ENCODE measurements at places on chromosomes 16 and 17.

- no peak for DNase-seq
These were observed 5.3 kb downstream of the RNF166 start for GRCh38 chr16:88700636-88701482.

- no peak for DNase-seq
These were observed 18.3 kb upstream of the CCL5 start for GRCh38 chr17:35898283-35899070.

DNA sequence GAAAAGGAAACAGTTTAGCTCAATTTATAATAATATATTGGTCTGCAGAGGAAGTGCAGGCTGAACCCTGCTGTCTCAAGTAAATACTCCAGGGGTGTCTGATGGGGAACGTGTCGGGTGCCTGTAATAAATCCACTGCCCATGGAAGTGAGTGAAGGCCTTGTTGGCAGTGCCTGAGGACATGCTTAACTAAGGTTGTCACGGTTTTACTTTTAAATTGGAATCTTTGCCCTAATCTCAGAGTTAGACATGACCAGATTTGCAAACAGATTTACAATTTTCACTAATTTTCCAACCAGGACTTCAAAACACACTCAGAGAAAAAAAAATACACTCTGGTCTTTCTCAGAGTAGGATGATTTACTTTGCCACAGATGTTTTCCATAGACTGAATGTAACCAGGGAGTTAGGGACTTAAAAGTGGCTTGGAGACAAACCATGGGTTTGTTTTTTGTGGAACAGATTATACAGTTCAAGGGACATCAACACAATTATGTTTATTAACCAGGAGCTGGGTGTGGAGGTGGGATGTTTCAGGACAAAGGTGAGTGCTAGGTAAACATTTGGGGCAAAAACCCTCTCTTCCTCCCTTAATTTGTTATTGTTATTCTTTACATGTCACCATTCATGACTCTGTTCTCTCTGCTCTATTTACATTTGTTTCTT lies 144.5 kb downstream of the FTO start:
- DNase-seq: no peak

DNA sequence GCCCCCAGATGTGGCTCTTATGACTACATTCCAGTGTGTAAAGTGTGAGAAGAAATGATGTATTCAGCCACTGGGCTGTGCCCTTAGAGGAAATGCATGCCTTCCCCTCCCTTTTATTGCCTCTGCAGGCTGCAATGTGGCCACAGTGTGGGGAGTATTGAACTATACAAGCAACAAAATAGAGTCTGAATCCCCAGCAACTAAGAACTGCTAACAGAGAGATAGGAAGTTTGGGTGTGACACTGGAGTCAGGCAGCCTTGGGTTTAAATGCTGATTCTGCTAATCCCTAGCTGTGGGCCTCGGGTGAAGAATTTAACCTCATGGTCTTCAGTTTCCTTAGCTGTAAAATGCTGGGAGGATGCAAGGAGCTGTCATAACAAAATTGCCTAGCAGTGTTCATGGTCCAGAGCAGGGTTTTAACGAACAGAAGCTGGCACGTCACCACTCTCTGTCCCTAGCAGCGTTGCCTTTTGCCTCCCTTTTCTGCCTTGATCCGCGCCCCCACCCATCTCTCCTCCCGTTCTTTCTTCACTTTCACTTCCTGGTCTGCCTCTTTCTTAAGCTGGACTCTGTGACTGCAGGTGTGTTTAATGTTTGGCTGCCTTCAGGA lies 50.3 kb downstream of the KPNA2 start:
- DNase-seq: no peak

- DNase-seq: no peak
These were observed 6.9 kb downstream of the RARA start for GRCh38 chr17:40315678-40316570.

- DNase-seq: no peak
These were observed at the start of gene ADAP2 for GRCh38 chr17:30921544-30922196. ADAP2 (plus strand) TSS chr17:30921945; CDS start chr17:30922015, 70 bp downstream.

DNA sequence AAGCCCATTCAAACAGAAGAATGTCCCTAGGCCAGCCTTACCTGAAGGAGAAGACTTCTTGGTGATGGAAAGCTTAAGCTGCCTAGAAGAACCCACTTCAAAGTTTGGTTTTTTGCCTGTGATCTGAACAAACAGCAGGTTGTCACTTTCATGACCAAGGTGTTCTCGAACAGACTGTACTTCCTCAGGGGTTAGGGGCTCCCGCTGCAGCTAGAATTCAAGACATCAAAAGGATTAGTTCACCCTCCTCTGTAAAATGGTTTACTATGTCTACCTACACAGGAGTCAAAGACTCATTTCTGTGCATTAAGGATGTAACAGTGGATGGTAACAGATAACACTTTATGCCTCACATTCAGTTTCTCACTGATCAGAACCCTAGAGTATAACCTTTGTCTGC lies 13.2 kb downstream of the CIAPIN1 start:
- DNase-seq: no peak

DNA sequence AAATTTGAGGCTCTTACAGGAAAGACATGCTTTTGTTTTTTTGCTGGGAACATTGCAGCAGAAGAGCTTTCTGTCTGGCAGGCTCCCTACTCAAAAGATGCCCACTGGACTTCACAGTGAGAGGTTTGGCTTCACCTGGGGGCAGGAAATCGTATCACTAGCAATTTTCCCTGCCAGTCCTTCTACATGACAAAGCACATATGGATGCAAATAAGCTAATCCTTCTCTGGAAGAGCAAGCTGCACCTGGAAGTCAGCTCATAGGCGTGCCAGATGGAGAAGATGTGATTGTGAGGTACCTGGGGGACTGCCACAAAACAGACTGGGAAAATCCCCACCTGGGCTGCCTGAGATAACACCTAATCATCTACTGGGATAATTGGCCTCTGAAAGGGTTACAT lies 195.0 kb upstream of the CPHXL start:
- no peak for DNase-seq

GRCh38 chr16:56871172-56871593 lies 6.2 kb downstream of the SLC12A3 start:
- no peak for DNase-seq

DNA sequence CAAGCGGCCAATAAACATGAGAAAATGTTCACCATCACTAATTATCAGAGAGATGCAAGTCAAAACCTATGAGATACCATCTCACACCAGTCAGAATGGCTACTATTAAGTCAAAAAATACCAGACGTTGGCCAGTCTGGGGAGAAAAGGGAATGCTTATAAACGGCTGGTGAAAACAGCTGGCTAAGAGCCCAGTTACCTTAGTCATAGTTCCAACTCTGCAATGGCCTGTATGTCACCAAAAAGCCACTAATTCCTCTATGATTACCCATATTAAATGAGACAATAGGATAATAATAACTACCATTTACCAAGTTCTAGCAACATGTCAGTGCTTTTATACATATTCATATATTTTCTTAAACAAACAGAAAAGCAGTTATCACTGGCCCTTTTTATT lies 42.9 kb upstream of the CDRT4 start:
- no peak for DNase-seq

DNA sequence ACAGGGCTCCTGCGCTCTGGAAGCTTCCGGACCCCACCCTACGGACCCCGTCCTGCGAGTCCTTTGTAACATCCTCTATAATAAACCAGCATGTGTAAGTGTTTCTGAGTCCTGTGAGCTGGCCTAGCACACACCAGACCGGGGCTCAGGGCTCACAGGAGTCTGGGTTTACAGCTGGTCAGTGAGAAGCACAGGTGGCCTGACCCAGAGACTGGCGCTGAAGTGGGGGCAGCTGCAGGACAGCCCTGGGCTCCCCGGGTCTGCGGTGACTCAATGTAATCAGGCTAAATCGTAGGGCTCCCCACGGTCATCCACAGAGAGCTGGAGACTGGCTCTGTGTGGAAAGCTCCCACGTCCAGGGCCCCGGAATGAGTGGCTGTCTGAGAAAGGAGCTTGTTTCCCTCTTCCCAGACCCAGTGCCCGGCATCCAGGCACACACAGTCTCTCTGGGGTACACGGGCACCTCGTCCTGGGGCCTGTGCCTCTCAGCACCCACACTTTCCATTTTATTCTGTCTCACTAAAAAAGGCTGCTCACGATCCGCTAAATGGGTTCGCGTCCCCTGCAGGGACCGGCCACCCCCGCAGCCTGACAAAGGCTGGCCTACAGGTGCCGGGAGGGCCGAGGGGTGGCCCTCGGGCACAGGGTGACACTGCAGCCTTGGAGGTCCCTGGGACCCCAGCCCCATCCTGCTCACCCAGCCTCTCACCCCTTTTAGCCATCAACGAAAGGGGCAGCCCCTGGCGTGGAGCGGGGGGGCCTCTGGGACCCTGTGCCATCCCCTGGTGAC lies 18.9 kb upstream of the CBFA2T3 start:
- no peak for DNase-seq

- no peak for DNase-seq
These were observed 9.2 kb downstream of the C17orf67 start for GRCh38 chr17:56824503-56824902.

DNA sequence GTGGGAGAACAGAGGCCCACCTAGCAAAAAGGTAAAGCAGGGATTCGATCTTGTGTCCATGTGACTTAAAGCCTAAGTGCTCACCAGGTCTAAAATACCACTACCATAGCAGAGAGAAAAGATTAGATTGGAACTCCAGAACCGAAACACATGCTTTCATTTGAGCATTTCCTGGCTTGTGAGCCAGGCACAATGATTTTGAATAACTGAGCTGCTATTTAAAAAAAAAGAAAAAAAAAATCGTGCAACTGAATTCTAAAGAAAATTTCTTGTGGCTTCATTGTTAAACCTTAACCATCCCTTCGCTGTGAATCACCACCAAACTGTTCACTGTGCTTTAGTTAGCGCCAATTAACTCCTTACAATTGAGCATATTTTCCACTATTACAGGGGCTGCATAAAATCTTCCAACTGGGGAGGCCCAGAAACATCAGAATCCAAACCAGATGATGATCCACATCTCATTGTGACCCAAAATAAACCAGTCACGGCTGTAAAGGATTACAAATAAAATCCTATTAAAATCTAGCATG lies 366.4 kb upstream of the ERCC4 start:
- DNase-seq: no peak

DNA sequence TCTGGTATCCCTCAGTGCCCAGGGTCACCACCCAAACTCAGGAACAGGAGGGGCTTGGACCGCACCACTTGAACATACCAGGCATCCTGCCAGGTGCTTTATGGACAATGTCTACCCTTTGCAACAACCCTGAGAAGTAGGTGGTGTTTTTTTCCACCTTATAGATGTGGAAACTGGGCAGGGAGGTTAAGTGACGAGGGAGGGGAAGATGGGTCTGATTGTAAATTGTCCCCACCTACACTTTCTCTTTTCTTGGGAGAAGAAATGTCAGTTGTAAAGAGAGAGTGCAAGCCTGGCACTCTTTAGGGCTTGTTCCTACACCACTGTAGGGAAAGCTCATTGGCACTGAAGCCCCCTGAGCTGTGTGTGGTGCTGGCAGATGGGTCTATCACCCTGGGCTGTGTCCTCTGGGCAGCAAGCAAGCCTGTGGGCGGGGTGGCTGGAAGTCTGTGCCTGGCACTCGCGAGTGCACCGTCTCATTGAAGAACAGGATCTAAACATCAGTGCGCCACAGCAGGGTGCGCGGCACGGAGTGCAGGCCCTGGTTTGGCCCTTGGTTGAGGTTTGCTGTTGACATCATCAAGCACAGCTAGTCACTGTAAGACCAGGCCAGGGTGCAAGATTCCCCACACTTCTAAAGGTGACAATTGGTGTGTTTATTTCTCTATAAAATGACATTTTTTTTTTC lies 15.1 kb downstream of the NOD2 start:
- DNase-seq: no peak

GRCh38 chr16:84085773-84086172 lies 31.0 kb downstream of the MBTPS1 start:
- DNase-seq: no peak

DNA sequence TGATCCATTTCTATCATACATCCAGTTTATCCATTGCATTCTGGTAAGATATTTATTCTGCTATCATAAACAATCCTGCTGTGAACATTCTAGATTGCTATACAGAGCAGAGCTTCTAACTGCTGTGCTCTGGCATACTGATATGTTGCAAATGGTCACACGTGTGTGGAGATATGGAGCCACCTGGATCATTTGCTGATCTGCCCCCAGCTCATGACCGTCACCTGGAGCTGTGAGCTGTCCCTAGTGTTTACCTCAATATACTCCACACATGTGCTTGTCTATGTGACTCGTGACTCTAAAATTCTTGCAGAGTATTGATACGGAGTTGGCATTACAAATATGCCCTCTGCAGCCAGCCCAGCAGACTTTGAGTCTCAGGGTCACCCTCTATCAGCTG lies 164.5 kb upstream of the ZFHX3 start:
- DNase-seq: no peak

DNA sequence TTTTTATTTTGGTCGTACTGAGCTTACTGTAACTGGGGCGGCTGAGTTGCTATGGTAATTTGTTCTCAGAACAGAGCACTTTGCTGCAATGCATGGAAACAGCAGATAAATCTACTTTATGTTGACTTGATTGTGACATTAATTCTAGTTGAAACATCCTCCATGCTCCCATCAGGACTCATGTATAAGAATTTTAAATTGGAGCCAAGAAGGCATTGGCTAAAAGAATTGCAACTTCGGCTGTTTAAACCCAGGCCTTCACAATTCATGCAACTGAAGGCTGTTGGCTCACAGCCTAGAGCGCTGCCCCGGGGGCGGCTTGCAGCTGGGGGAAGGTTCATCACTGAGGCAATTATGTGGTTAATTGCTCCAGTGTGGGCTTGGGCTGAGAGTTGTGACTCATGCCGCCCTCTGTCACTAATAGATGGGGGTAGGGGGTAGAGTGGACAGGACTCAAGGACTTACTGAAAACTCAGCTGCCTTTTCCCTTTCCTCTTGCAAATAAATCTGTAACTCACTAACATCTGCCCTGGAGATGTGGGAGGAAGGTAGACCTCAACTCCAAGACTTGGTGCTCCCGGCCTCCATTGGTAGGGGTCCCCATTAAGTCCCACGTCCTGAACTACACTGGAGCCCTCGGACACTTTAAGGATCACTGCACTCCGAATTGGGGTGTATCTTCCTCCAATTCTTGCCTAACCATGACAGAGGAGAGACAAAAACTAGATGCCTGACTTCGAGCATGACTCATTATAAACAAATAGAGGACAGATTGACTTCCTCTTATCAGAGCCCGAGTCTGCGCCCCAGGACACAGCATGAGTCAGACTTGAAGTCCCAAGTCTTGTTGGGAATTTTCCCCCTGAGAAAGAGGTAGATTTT lies 37.5 kb downstream of the ERCC4 start:
- DNase-seq: no peak

Data from NCI-H187 treated with DMSO at 0.1 percent for 48 hours (cell line).